ENCODE measurements at places on chromosomes 4 and X. TPM values are rescaled to one million over a fixed set of nuclear protein-coding genes. Genes with fewer than 3 reads are reported as not detected.

Gene GRID2
- 0.10 TPM for total RNA-seq

Gene XG
- 1.2 TPM for total RNA-seq

Gene JCHAIN
- 0.13 TPM for total RNA-seq

Gene NPY2R
- 27.4 TPM for total RNA-seq

Gene GSX2
- not detected for total RNA-seq

Gene SSX3
- total RNA-seq = not detected

Gene ADAMTS3
- total RNA-seq = 3.8 TPM

Gene ARAP2
- 0.52 TPM for total RNA-seq

Gene CSAG3
- not detected for total RNA-seq

Gene MAMLD1
- total RNA-seq = 1.1 TPM

Gene GPRASP3
- 6.6 TPM for total RNA-seq

Gene PABPC4L
- total RNA-seq = 0.26 TPM

Gene FAM149A
- total RNA-seq = 3.6 TPM

Gene MBTPS2
- total RNA-seq = 21.6 TPM

Gene RHOXF2B
- total RNA-seq = not detected

Gene SORBS2
- 18.1 TPM for total RNA-seq

Gene PWWP3B
- 0.13 TPM for total RNA-seq

Gene GATB
- total RNA-seq = 12.4 TPM

Gene CC2D2A
- total RNA-seq = 15.2 TPM

All from smooth muscle cell of the pulmonary artery (primary cell).